ENCODE measurements at places on chromosomes 2 and 18. TPM values are rescaled to one million over a fixed set of nuclear protein-coding genes. Genes with fewer than 3 reads are reported as not detected.

Gene C1QL2
- total RNA-seq = not detected

Gene AQP12A
- not detected for total RNA-seq

Gene KLF7
- total RNA-seq = 17.9 TPM

Gene RNF103
- total RNA-seq = 20.9 TPM

Gene MRPL30
- total RNA-seq = 26.5 TPM

Gene TEKT4
- total RNA-seq = not detected

Gene TTN
- 11.9 TPM for total RNA-seq

Gene GCG
- not detected for total RNA-seq

Gene GKN2
- total RNA-seq = not detected

Gene OXER1
- total RNA-seq = not detected

Gene GREB1L
- not detected for total RNA-seq

Gene RAPH1
- 0.58 TPM for total RNA-seq

GRCh38 chr18:13608791-13609532 is 117.4 kb downstream of the FAM210A start:
- peak overlapping the region; percentile 90 for H3K27ac ChIP-seq
- no peaks in the 10 kb centered on the region for H3K27me3 ChIP-seq
- H3K4me1 ChIP-seq = peaks cover 63% of the 10 kb centered on the region
- no peak for DNase-seq

GRCh38 chr2:98460573-98461497 is 16.2 kb downstream of the INPP4A start:
- peak; percentile 68 for DNase-seq
- H3K27ac ChIP-seq = peak overlapping the region; percentile 98
- peak overlapping the region; percentile 80 for H3K4me3 ChIP-seq
- H3K4me1 ChIP-seq = peaks cover 86% of the 10 kb centered on the region
- peaks cover 24% of the 10 kb centered on the region for H3K36me3 ChIP-seq

DNA sequence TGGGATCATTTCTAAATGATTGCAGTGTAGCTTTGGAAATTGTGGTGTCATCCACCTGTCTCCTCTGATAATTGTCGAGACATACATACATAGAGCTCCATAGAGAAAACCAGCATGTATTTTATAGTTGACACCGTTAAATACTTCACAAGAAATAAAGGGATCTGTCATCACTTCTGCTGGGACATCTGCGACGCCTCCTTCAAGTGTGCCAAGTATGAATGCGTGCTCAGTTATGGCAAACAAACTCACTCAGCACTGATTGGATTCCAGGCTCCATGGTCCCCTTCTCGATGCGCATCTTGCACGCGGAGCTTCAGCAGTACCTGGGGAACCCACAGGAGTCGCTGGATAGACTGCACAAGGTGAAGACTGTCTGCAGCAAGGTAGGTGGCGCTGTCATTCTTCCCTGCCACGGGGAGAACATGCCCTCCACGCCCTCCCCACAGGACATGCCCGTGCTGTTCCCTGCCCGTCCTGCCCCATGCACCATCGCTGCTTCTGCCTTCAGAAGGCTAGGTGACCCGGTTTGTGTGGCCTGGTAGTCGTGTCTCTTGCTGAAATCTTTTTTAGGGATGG is 64.1 kb downstream of the TRAPPC12 start:
- H3K4me1 ChIP-seq = no peaks in the 10 kb centered on the region
- no peak for DNase-seq
- no peaks in the 10 kb centered on the region for H3K27me3 ChIP-seq
- H3K4me3 ChIP-seq = no peak overlapping the region
- H3K27ac ChIP-seq = no peak overlapping the region

- H3K4me1 ChIP-seq = no peaks in the 10 kb centered on the region
- H3K4me3 ChIP-seq = no peak overlapping the region
- no peak overlapping the region for H3K27ac ChIP-seq
- H3K36me3 ChIP-seq = no peaks in the 10 kb centered on the region
Observed at GRCh38 chr2:41004700-41005099, 552.8 kb upstream of the SLC8A1 start.

GRCh38 chr2:113976277-113976928 is 86.5 kb downstream of the ACTR3 start:
- no peak overlapping the region for H3K4me3 ChIP-seq
- DNase-seq = no peak
- no peaks in the 10 kb centered on the region for H3K27me3 ChIP-seq
- peaks cover 7% of the 10 kb centered on the region for H3K4me1 ChIP-seq

GRCh38 chr2:111120253-111121027 is at the start of gene BCL2L11:
Gene BCL2L11, plus strand, starts transcription at chr2:111120914. Its CDS starts 2,832 bp downstream, at chr2:111123746.
- peak within 1 kb of the TSS; percentile 95 for H3K4me3 ChIP-seq
- peak; percentile 96 for DNase-seq
- H3K27me3 ChIP-seq = peaks cover 47% of the 10 kb centered on the region
- peaks cover 4% of the 10 kb centered on the region for H3K36me3 ChIP-seq
- peak within 1 kb of the TSS; percentile 89 for H3K27ac ChIP-seq

GRCh38 chr2:65957886-65958285 is 477.0 kb upstream of the MEIS1 start:
- no peaks in the 10 kb centered on the region for H3K36me3 ChIP-seq
- no peak for DNase-seq
- no peaks in the 10 kb centered on the region for H3K4me1 ChIP-seq
- no peak overlapping the region for H3K4me3 ChIP-seq
- H3K27me3 ChIP-seq = no peaks in the 10 kb centered on the region

DNA sequence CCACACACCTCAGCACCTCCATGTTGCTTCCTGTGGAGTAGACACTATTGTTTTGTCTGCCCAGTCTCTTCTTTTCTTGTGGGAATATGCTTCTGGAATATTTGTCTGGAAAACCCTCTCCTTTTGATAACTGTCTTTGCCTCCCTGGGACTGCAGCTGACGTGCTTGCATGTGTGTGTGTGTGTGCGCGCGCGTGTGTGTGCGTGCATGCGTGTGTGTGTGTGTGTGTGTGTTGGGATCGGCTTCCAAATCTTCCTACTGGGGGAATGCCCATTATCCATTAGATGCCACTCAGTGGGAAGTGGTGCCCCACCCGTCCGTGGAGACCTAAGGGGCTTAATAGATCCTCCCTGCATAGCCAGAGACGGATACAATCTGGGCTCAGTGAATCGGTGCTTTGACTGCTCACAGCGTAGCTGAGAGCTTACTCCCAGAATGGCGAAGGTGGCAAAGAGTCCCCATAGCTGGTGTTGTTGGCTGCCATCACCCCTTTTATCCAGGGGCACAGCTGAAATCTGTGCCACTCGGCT is 86.9 kb downstream of the RRM2 start:
- no peak for DNase-seq
- H3K27me3 ChIP-seq = peaks cover 2% of the 10 kb centered on the region
- H3K4me3 ChIP-seq = no peak overlapping the region
- no peaks in the 10 kb centered on the region for H3K4me1 ChIP-seq
- H3K36me3 ChIP-seq = peaks cover 15% of the 10 kb centered on the region
- no peak overlapping the region for H3K27ac ChIP-seq

DNA sequence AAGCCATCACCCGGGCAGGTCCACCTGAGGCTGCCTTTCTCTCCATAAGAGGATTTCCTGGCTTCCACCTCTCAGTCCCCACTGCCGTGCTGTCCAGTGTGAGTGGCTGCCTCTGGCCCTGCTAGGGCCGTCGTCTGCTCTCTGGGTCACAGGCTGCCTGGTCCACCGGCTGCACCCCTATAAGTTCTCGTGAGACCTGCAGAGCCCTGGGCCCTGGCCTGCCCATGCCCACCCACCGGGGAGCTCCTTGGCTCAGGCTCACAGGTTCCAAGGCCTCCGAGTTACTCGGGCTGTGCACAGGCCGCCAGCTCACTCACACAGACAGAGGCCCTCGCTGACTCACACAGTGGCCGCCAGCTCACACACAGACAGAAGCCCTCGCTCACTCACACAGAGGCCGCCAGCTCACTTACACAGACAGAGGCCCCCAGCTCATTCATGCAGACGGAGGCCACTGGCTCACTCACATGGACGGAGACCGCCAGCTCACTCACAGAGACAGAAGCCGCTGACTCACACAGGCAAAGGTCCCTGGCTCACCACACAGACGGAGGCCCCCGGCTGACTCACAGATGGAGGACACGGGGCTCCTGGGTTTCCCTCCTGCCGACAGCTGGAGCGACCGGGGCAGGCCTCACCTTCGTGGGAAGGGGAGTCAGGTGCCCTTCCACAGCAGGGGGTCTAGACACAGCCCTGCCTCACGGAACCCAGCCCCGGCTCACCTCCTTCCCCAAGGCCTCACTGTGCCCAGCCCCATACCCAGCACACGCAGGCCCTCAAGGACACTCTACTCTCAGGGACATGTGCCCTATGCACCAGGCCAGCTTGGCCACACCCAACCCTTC is 334.1 kb upstream of the MYT1L start:
- no peak overlapping the region for H3K4me3 ChIP-seq
- no peaks in the 10 kb centered on the region for H3K27me3 ChIP-seq
- DNase-seq = no peak
- H3K36me3 ChIP-seq = no peaks in the 10 kb centered on the region

DNA sequence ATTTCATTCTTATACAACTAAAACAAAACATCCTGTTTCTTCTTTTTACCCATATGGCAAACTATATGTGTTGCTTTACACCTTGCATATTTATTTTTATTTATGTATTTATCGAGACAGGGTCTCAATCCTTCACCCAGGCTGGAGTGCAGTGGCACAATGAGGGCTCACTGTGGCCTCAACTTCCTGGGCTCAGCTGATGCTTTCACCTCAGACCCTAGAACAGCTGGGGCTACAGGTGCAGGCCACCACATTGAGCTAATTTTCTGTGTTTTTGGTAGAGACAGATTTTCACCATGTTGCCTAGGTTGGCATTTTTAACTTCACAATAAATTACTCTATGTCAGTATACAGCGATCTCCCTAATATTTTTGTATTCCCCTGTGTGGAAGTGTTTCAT is 522.0 kb downstream of the MBD2 start:
- H3K4me1 ChIP-seq = no peaks in the 10 kb centered on the region
- no peak for DNase-seq
- no peak overlapping the region for H3K4me3 ChIP-seq
- no peaks in the 10 kb centered on the region for H3K27me3 ChIP-seq
- no peaks in the 10 kb centered on the region for H3K36me3 ChIP-seq
- no peak overlapping the region for H3K27ac ChIP-seq

GRCh38 chr2:54360055-54360792 is 95.9 kb upstream of the SPTBN1 start:
- no peaks in the 10 kb centered on the region for H3K4me1 ChIP-seq
- no peak overlapping the region for H3K4me3 ChIP-seq

All from activated naive CD8-positive, alpha-beta T cell treated with anti-CD3 and anti-CD28 coated beads, Interleukin-2, amount 10 ng/mL, durations not matched to agents 7 days and 5 days (primary cell).